ENCODE measurements at places on chromosomes 3 and 15. TPM values are rescaled to one million over a fixed set of nuclear protein-coding genes. Genes with fewer than 3 reads are reported as not detected.

DNA sequence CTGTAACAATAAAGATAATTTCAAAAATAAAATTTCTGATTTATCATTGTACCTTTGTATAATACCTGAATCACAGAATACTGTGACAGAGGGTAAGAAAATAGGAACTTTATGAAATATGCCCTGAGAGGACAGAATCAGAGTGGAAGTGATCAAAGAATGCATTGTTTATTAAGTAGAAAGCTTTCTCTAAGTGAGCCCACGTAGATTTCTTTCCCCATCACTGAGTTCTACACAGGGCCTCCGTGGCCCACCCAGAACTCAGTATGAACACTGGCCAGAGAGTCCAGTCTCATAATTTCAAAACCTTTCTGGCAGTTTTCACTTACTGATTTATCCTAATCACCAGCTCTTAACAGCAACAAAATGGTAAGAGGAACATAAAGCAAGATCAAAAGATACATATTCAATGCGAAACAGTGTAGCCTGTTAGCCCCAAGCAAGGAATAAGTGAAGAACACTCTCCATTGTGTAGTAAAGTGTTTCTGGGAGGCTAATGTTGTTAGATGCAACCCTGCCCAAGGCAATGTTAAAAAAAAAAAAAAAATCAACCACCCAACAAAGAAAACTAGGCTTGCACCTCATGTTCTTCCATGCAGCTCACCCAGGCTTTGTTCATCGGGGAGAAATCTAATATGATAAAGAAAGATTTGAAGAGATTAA lies 341.3 kb downstream of the LSAMP start:
- DNase-seq: no peak

DNA sequence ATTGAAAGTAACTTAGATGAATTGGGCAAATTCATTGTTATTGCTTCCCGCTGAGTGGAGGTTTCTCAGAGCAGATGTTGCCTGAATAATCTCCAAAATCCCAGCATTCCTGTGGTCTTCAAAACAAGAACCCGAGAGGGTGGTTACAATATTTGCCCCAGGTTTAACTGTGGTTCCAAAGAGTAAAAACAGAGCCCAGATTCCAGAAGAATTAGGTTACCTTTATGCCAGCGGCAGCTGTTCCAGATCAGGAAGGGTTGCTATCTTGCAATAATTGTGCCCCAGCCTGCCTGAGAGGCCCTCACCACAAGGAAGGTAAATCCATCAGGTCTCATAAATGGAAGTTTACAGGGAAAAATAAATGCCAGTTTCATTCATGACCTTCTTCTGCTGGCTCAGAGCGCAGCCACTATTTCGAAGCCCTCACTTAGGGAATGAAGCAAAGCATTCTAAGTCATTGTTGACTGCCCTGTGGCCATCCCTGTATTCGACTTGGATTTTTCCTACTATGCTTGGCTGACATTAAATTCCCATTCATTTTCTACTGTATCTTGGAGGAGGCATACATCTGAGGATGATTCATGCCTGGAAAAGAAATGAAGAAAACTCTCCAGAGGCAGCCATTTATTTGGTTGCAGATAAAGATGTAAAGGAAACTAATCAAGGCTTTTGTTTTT lies 54.6 kb downstream of the SSUH2 start:
- no peak for DNase-seq

DNA sequence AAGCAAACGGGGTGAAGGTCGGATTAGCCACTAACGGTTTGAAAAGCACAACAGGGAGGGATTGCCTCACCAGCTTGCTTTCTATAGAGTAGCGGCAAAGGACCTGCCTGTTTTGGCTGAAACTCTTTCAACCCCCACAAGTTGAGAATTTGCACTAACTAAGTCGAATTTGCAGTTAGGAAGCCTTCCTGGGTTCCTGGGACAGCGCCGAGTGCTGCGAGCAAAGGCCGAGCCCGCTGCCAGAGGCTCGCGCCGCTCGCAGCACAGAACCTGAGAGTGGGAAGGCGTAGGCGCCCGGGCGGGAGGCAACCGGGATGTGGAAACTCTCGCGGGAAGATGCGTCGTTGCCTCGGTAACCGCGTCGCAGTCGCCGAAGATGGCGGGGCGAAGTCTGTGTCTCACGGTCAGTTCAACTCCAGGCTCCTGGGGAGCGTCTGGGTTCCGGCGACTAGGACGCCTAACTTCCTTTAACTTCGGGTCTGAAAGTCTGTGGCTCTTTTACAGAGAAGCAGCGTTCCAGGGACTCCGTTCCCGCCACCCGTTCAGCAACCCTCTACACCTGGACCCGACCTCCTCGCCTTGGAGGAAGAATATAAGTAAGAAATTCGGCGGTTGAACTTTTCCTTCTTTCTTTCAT lies at the start of gene TEX9:
TSS of gene TEX9 (plus strand) at position 352 of the 637 bp plus-strand sequence. CDS start at position 377, 25 bp downstream.
- peak; percentile 79 for DNase-seq

- DNase-seq: no peak
Observed at GRCh38 chr3:155880286-155880685, 9.8 kb downstream of the GMPS start.

GRCh38 chr3:139657434-139657833 lies 20.3 kb downstream of the NMNAT3 start:
- DNase-seq: no peak

DNA sequence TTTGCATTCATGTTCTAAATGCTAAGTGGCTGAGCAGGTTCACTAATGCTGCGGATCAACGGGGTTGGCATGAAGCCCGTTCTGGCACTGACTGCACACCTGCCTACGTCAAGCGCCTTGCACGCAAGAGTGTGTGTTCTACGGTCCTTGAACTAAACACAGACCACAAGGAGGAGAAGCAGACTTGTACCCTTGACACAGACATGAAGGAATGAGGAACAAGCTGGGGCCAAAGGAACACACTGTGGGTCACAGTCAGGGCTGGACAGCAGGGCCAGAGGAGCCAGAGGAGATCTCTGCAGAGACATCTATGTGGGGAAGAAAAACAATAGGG lies 48.0 kb upstream of the LDHAL6B start:
- no peak for DNase-seq

DNA sequence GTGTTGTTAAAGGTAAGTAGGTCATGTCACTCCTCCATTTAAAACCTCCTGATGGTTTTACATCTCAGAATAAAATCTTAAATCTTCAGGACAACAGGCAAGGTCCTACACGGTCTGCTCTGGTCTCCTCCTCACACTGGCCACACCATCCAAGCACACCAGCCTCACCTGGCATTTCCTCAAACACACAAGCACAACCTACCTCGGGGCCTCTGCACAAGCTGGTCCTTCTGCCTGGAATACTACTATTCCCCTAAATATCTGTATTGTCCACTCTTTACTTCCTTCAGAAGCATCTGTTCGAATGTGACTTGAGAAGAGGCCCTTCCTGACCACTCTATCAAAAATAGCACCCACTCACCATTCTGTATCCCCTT lies 1.8 kb downstream of the GORASP1 start:
- no peak for DNase-seq

- no peak for DNase-seq
Observed at GRCh38 chr3:72411126-72411525, 437.1 kb downstream of the SHQ1 start.

Gene FBXL22
- 0.82 TPM for total RNA-seq

Gene MITF
- total RNA-seq: not detected

Gene DNAJA4
- total RNA-seq: 5.9 TPM

Data from GM12878 (cell line).